ENCODE measurements at places on chromosomes 5 and 9. TPM values are rescaled to one million over a fixed set of nuclear protein-coding genes. Genes with fewer than 3 reads are reported as not detected.

LCN9 gene
- polyA plus RNA-seq: not detected

F12 gene
- polyA plus RNA-seq: 0.20 TPM

TUSC1 gene
- 17.2 TPM for polyA plus RNA-seq

OR1Q1 gene
- not detected for polyA plus RNA-seq

CORO2A gene
- 8.7 TPM for polyA plus RNA-seq

SPATA31A3 gene
- not detected for polyA plus RNA-seq

ANKRD18A gene
- 2.5 TPM for polyA plus RNA-seq

GLDC gene
- 2.8 TPM for polyA plus RNA-seq

DNA sequence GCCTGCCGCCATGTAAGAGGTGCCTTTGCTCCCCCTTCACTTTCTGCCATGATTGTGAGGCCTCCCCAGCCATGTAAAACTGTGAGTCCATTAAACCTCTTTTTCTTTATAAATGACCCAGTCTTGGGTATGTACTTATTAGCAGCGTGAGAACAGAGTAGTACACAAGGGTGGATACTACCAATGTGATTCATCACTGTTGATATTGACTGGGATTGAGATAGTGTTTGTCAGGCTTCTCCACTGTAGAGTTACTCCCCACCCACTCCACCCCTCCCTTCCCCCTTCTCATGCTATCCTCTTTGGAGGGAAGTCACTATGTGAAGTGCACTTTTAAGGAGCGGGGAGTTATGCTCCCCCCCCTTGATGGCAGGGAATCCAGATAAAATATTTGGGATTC lies 11.4 kb upstream of the CRHBP start:
- no peak for DNase-seq

- DNase-seq: no peak
These were observed 26.9 kb downstream of the MRPS30 start for GRCh38 chr5:44835693-44836092.

DNA sequence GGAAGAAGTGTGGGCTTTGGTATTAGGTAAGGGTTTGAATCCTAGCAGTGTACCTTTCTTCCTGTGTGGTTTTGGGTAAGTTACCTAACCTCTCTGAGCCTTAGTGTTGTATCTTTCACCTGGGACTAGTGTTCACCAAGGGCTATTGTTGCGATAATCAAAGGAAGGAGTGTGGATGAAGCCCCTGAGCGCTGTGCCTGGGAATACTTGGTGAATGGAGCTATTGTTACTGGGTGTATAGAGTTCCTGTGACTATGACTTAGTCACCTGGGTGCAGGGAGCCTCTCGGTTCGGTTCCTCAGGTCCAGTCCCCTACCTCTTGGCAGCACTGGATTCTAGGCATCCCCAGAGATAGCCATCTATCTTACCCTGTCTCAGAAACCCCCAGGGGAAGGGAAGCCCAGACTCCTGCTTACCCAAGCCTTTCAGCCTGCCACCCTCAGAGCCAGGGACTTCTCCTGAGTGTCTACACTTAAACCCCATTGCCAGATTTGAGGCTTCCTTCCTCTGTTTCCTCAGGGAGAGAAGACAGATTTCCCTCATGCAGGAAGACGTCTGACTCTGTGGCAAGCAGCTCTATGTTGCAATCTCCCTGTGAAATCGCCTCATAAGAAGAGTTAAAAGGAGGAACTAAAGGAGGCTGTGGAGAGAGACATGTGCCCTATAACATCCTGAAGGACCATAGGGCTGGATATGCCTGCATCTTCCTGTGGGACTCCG lies 181.0 kb upstream of the PITX1 start:
- DNase-seq: no peak

DNA sequence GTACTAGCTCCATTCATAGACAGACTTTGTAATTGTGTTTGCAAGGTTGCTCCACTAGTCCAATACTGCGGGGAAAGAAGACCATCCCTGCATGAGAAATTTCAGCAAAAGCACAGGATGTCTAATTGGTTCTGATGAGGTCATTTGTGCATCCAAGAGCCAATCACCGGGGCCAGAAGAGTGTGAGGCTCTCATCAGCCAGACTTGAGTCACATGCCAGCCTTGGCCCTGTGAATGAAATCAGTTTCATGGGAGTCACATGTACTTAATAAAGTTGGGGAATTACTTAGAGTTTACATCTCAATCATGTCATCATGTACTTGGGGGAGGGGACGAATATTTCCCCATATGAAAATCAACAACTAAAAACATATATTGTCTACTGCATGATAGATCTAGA lies 1236.0 kb downstream of the MAT2B start:
- no peak for DNase-seq

DNA sequence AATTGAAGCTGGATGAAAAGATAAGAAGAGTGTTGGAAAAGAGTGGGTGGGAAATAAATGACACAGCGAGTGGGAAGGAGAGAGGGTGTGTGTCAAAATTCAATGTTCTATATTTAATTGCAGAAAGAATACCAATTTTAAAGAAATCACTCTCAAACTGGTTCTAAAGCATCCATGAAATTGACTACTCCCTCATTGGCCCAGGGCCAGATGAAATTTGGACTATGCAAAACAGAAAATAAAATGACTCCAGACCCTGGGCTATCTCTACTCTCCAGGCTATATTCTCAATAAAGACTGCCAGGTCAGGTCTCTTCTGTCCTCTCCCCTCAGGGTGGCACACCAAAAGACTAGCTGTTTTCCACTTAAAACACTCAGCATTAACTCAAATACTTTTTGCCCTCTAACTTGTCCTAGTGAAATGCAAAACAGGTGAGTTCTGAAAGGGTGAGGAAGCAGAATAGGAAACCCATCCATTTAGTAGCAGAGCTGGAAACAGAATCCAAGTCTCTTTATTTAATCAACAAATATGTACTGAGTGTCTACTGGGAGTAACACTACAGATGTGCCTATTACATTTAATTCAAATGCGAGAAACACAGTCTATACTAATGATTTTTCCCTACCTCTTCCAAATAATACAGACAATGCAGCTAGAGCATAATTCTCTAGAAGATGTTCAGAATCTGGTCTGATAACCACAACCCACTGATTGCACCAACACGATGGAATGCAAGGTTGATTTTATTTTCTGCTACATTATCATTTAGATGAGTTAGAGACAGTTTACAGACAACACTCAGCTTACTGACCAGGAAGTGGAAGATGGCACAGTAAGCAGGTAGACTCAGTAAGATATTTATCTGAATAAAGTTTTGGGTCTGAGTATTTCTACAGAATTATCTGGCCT lies 42.1 kb downstream of the EFCAB9 start:
- DNase-seq: no peak

- DNase-seq: no peak
These were observed 4.2 kb upstream of the PRSS3 start for GRCh38 chr9:33791117-33791516.

- no peak for DNase-seq
These were observed 35.9 kb downstream of the CEP120 start for GRCh38 chr5:123387313-123387712.

DNA sequence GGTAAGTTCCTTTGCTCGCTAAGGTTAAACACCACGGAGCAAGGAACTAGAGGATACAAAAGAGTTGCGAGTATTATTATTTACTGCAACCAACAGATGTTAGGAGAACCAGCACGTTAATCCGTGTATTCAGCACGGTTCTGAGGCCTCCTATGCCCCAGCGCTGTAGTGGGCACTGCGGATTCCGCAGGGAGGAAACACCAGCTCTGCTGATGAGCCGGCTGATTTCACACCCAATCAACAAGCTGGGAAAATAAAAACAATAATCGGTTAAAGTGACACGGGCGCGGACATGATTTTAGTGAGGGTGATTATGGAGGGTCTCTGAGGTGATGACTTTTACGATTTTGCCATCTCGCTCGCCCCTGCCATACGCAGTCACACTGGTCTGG lies 702 bp upstream of the PRELID2 start:
- no peak for DNase-seq

DNA sequence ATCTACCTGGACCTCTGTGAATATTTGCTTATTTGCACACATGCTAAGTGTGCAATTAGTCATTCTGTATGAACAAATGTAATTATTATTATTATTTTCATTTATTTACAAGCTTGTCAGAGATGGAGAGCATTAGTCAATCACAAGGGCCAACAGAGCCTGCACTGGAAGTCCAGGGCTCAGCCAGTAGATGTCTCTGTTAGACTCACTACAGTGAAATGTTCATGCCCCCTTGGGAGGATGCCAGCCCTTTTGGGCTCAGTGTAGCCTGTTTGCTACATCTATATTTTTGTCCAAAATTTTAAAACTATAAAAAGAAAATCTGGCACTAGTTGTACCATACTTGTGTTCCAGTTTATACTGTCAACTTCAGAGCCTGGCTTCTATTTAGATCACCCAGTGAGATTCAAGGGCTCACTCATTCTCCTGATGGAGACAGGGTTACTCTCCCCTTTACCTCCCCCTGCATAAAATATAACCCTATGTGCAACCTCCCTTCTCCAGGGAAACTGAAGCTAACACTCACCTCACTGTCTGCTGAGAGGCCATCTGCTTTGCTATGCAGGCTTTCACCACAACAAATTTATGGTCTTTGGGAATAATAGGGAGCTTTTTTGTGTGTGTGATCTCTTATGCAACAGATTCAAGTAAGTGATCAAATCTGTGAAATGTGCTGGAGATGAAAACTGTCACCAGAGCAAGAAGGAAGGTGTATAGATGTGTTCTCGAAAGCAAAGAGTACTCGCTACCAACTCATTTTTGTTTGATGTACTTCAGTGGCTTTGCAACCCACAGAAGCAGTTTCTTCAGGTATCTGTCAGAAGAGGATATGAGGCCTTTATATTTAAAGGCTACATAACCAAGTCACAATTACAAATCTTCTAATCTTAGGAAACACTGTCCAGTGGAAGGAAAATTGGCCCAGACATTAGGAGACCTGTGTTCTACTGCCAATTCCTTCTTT lies 99.9 kb upstream of the TLE4 start:
- DNase-seq: peak; percentile 47

DNA sequence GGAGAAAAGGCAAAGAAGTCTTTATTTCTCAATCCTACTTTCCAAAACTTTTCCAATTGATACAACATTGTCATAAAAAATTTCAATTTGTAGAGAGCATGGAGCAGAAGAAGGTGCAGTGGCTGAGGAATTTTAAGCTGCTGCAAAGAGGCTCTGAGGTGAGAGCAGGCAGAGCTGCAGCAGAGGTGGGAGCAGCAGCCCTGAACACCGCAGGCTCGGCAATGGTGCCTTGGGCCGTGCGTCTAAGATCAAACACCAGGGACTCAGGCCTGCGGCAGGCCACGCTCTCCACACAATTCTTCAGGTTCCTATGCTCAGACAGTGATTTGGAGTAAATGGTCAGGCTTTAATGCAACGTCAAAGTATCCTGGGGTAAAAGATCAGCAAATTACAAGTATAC lies 46.3 kb downstream of the SIL1 start:
- DNase-seq: no peak

GRCh38 chr5:149664666-149665415 lies 65.3 kb upstream of the PPARGC1B start:
- no peak for DNase-seq

GRCh38 chr5:57066924-57067596 lies 106.8 kb upstream of the GPBP1 start:
- DNase-seq: no peak

GRCh38 chr9:95648225-95648624 lies 131.5 kb upstream of the PTCH1 start:
- no peak for DNase-seq

GRCh38 chr5:176819476-176819875 lies 9.1 kb downstream of the UNC5A start:
- no peak for DNase-seq

DNA sequence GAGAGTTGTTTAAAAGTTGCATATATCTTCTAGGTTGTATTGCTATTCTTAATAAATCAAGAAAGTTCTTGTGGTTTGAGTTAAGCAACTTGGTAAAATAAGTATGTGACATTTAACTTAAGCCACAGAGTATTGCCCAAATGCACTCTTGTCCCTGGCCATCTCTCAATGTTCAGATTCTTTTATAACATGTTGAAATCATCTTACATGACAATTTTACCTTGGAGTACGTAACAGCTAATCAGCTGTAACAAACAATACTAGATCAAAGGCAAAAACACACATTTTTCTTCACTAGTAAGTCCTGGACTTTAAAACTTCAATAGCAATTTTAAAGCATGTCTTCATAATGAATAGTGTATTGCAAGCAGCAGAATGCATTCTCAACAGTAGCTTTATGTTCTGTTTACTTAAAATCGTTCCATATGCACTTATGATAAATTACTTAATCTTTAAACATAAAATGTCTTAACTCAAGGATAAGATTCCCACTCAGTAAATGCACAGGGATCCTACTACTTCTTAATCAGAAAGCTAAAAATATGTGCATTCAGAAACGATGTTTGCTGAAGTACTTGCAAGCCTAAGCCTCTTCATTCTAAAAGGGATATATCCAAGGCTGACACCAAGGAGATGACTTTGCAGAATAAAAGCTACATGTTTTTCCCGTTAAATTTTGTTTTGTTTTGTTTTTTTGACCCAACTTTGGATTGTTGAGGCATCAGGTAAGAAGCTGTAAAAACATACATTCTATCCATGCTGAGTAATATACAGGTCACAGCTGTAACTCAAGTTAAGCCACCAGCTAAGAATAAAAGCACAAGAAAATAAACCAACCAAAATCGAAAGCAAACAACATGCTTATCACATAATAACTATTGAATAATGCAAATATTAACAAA lies 86.1 kb upstream of the NFIB start:
- peak; percentile 41 for DNase-seq

GRCh38 chr5:128626536-128627090 lies 88.6 kb upstream of the FBN2 start:
- DNase-seq: no peak

- no peak for DNase-seq
These were observed 278.7 kb downstream of the NPR3 start for GRCh38 chr5:32989815-32990214.

DNA sequence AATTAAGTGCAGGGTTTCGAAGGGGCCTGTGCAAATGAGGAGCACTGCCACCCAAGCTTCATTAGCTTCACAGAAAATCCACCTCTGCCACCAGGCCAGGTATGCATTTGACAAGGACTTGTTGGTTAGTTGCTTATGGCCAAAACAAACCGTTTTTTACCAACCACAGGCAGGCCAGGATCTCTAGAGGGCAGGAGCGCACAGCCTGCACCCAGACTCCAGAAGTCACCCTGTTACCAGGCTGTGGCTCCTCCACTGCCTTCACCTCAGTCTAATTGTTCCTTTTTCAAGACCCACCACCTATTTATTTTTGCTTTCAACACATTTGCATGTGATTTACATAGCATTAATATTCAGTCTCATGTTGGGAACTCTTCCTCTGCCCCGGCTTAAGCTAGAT lies 78.3 kb upstream of the HSPA9 start:
- DNase-seq: peak; percentile 8

GRCh38 chr9:89746385-89747116 lies 141.7 kb downstream of the GADD45G start:
- peak; percentile 92 for DNase-seq

GRCh38 chr9:74645007-74645639 lies 148.0 kb downstream of the RORB start:
- DNase-seq: peak; percentile 26

GRCh38 chr5:33102551-33102950 lies 338.2 kb upstream of the TARS1 start:
- no peak for DNase-seq

DNA sequence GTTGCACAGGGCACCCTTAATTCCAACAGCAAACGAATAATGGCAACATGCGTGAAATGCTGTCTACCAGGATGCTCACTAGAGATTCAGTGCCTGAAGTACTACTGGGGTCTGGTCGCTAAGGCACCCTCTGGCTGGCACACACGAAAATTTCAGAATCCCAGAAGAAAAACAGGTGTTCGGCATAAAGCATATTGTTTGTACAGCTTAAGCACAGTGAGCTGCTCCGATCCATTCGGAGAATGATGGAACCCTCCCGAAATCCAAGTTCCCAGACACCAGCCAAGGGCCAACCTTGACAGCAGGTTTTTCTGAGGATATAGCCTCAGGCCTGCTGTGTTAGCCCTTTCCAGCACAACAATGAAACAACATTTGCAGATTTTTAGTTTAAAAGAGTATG lies 61.4 kb upstream of the ALDH1B1 start:
- DNase-seq: no peak
